A549 treated with AZD2906 at 1 μM for 4 hours (cell line): ENCODE measurements at places on chromosomes 11 and 22. TPM values are rescaled to one million over a fixed set of nuclear protein-coding genes. Genes with fewer than 3 reads are reported as not detected.

Gene PLET1
- total RNA-seq, result not detected in 5 replicates

Gene FAM111B
- total RNA-seq, result 6.1 to 8.4 TPM (median 6.4 TPM) in 5 replicates

Gene LAYN
- total RNA-seq, result 3.4 to 4.0 TPM (median 3.6 TPM) in 5 replicates

Gene SYT12
- total RNA-seq, result 15.6 to 22.2 TPM (median 19.0 TPM) in 5 replicates

Gene KRTAP5-7
- total RNA-seq, result not detected in 5 replicates

Gene PRRG4
- 1.8 to 2.3 TPM (median 2.0 TPM) in 5 replicates for total RNA-seq

Gene SYNGR1
- total RNA-seq, result 10.5 to 12.4 TPM (median 11.8 TPM) in 5 replicates

Gene ROM1
- total RNA-seq, result 3.6 to 4.3 TPM (median 4.0 TPM) in 5 replicates

Gene IGLL1
- not detected in 5 replicates for total RNA-seq

Gene SLC25A45
- 12.1 to 15.2 TPM (median 14.2 TPM) in 5 replicates for total RNA-seq

Gene ADAMTS15
- total RNA-seq, result 5.1 to 7.9 TPM (median 7.1 TPM) in 5 replicates

Gene OLFML1
- total RNA-seq, result 0.07 TPM in 1 of 5 replicates, not detected in the others

Gene DEPDC7
- 6.0 to 6.9 TPM (median 6.8 TPM) in 5 replicates for total RNA-seq

Gene ZNRF3
- 6.3 to 7.8 TPM (median 7.3 TPM) in 5 replicates for total RNA-seq

Gene CCDC73
- 0.03 TPM in 2 of 5 replicates, not detected in the others for total RNA-seq

Gene KCNJ1
- 0.03 TPM in 1 of 5 replicates, not detected in the others for total RNA-seq

Gene ACTN3
- total RNA-seq, result 0.02 to 0.10 TPM (median 0.09 TPM) in 4 of 5 replicates, not detected in the other

Gene DMC1
- total RNA-seq, result 3.4 to 6.3 TPM (median 4.7 TPM) in 5 replicates

Gene PELI3
- 3.4 to 5.2 TPM (median 4.6 TPM) in 5 replicates for total RNA-seq

Gene PRR33
- not detected in 5 replicates for total RNA-seq

Gene MGAT3
- 0.64 to 1.4 TPM (median 0.88 TPM) in 5 replicates for total RNA-seq

Gene OR2D2
- not detected in 5 replicates for total RNA-seq

Gene SMC1B
- 0.03 to 0.05 TPM in 2 of 5 replicates, not detected in the others for total RNA-seq

Gene RASL10A
- total RNA-seq, result 0.22 to 0.48 TPM (median 0.42 TPM) in 4 of 5 replicates, not detected in the other
